ENCODE measurements at places on chromosomes 7 and 10. TPM values are rescaled to one million over a fixed set of nuclear protein-coding genes. Genes with fewer than 3 reads are reported as not detected.

DNA sequence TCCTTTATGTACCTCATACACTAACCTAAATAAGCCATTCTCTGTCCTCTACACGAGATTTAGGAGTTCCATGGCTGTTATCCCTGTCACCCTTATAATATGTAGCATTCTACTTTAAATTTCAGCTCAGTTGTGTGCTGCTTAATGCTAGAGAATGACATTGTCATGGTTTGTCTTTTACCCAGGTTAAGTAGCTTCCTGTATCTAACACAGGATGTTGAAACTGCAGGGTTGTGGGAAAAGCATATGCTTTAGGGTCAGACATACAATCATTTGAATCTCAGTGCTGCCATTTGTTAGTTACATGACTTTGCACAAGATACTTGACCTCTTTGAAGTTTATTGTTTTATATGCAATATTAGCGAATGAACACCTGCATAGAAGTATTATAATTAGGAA lies 235.1 kb upstream of the CACNA2D1 start:
- DNase-seq, result no peak

The ENO4 gene
- 0.29 TPM for total RNA-seq

DNA sequence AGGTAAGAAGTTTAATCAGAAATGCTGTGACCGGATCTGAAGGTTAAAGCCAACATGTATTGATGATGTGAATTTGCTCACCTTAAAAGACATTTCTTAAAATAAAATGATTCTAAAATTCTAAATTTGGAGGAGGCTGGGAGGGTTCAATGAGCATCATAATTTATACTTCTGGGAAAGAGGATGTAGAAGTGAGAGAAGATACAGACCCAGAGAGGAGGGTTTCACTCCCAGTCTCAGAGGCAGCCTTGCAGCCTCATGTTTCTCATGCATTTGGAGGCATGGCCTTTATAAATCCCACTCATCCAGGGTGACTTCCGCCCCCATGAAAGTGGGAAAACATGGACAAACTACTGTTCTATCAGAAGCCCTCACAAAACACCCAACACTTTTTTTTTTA lies 305.6 kb upstream of the PITRM1 start:
- DNase-seq, result no peak

- DNase-seq, result no peak
Observed at GRCh38 chr10:29011516-29011915, 277.4 kb upstream of the LYZL1 start.

GRCh38 chr7:139317939-139318505 lies 23.1 kb upstream of the FMC1 start:
- no peak for DNase-seq

Data from osteoblast (primary cell).